Breast epithelium (tissue), 4 donors: ENCODE measurements at places on chromosomes 7 and 10. TPM values are rescaled to one million over a fixed set of nuclear protein-coding genes. Genes with fewer than 3 reads are reported as not detected.

- DNase-seq: no peak
- H3K4me1 ChIP-seq: no peaks in the 10 kb centered on the region
- no peak overlapping the region for H3K27ac ChIP-seq
- H3K4me3 ChIP-seq: no peak overlapping the region
These were observed 491.8 kb upstream of the SEMA3A start for GRCh38 chr7:84686373-84686772.

Gene HABP2
- total RNA-seq: not detected

DNA sequence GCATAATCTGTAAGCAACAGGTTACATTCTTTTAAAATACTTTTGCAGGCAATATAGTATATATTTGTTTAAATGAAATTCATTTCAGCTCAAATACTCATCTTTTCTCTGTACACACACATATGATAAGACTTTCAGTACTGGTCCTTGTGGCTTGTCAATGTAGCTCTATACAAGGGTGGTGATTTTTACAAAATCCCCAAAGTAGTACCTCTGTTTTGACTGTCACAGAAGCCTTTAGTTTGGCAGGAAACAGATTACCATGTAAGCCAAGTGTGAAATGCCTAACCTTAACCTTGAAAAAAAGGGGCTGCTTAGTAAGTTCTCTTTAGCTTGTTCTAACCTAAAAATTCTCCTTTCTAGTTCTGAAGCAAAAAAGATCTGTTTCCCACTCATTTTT is 87.9 kb downstream of the KCND2 start:
- H3K4me3 ChIP-seq: no peak overlapping the region
- no peaks in the 10 kb centered on the region for H3K36me3 ChIP-seq
- no peak for DNase-seq
- no peak overlapping the region for H3K27ac ChIP-seq
- no peaks in the 10 kb centered on the region for H3K27me3 ChIP-seq

GRCh38 chr7:1059200-1060091 is 15.1 kb downstream of the GPR146 start:
- no peaks in the 10 kb centered on the region for H3K4me1 ChIP-seq
- H3K36me3 ChIP-seq: no peaks in the 10 kb centered on the region
- no peaks in the 10 kb centered on the region for H3K27me3 ChIP-seq
- peak overlapping the region; percentile 38 for H3K27ac ChIP-seq
- H3K4me3 ChIP-seq: no peak overlapping the region

Gene PDZD7
- 0.48 TPM for total RNA-seq
